Fibroblast of the aortic adventitia (primary cell): ENCODE measurements at places on chromosomes 3 and 15. TPM values are rescaled to one million over a fixed set of nuclear protein-coding genes. Genes with fewer than 3 reads are reported as not detected.

- no peak for DNase-seq
Measured at GRCh38 chr15:31077181-31077580, 24.3 kb downstream of the TRPM1 start.

Gene GHSR
- total RNA-seq, result not detected in 2 replicates

Gene RBP2
- not detected in 2 replicates for total RNA-seq

Gene SLC22A14
- total RNA-seq, result not detected in 2 replicates

DNA sequence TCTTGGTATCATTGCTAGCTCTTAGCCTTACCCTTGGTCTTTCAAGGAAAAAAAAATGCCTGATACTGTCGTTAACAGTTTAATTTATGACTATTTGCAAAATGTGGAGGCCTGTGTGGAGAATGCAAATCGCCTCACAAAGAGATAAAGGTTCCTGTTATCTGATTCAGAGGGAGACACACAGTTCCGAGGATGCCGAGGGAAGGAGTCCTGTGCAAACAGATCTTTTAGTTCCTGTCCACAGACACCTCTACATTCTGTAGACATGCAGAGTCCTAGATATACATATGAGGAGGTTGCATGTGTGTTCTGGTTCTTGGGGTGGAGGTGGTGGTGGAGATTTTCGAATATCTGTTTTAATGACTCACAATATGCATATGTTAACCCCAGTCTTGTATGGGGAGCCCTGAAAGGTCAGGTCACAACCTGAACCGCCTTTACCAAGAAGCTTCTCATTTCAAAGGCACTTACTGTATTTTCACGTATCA lies 5.7 kb downstream of the NR2F2 start:
- no peak for DNase-seq

Gene CD200
- 3.3 and 3.7 TPM in 2 replicates for total RNA-seq

DNA sequence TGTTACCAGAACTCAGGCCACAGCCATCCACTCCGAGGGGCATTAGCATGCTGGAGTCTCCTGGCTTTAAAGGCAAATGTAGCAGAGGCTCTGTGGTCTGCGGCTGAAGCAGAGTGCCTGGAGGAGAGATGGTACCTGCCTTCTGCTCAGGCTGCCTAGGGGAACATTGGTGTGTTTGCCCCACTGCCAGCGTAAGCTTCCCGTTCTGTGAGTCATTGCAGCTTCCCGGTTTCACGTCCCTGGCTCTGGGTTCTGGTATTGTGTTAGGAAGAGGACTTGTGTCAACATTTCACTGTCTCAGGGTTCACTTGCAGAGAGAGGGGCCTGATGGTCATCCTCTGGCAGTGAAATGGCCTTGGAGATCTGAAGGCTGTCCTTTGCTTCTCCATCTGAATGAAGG lies 1.8 kb downstream of the GASK1A start:
- peak; percentile 37 for DNase-seq

DNA sequence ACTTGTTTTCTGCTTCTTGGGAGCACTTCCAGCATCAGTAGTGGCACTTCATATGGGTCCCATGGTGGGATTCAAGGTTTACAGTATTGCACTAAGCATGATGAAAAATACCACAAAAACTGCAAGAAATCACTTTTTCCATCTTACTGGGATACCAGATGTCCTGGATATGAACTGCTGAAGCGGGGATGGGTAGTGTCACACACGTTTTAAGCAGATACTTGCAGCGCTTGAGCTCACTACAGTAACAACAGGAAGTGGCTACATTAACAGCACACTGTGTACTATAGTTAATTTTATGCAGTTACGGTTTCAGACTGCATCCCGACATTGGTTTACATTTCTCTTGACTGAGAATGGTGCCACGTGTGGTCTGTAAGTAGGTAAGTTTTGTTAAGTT lies 3.5 kb upstream of the ISG20 start:
- no peak for DNase-seq

- DNase-seq, result peak; percentile 34
Measured at GRCh38 chr3:117630885-117631284, 921.3 kb downstream of the TUSC7 start.

Gene ZBBX
- 0.16 TPM in 1 of 2 replicates, not detected in the other for total RNA-seq

Gene ZPLD1
- total RNA-seq, result 0.33 and 0.45 TPM in 2 replicates

DNA sequence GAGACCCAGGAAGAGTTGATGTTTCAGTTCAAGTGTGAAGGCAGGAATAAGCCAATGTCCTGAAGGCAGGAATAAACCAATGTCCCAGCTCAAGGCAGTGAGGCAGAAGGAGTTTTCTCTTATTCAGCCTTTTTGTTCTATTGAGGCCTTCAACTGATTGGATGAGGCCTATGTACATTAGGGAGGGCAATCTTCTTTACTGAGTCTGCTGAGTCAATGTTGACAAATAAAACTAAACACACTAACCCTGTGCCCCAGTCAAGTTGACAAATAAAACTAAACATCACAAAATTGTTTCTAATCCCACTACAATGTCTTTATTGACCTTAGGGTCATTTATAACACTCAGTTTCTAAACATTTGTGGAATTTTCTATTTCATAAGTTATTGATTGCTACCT lies 100.0 kb downstream of the CACNA2D3 start:
- DNase-seq, result no peak

GRCh38 chr3:129686941-129687340 lies 80.5 kb upstream of the PLXND1 start:
- DNase-seq, result no peak

- peak; percentile 73 for DNase-seq
Measured at GRCh38 chr3:88005066-88005465, 53.7 kb downstream of the CGGBP1 start.

GRCh38 chr3:28066020-28066419 lies 175.4 kb upstream of the CMC1 start:
- no peak for DNase-seq

GRCh38 chr15:100918034-100918689 lies 995 bp upstream of the LRRK1 start:
- DNase-seq, result peak; percentile 72

DNA sequence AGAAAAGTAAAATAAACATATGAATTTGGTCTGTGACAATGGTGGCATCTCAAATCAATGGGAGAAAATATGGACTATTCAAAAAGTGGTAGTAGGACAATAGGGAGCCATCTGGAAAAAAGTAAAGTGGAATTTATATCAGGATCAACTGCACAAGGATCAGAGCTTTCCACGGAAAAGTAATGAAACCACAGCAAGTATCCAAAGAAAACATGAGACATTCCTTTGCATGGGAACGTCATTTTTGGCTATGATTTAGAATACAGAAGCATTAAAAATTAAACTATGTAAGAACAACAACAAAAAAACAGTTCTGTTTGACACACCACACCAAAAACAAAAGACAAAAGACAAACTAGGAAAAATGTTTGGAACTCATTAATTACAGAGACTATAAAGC lies 18.7 kb downstream of the CRBN start:
- peak; percentile 28 for DNase-seq

- peak; percentile 44 for DNase-seq
Measured at GRCh38 chr3:87625876-87626275, 349.5 kb upstream of the POU1F1 start.

GRCh38 chr3:182183716-182184430 lies 472.1 kb downstream of the SOX2 start:
- no peak for DNase-seq

- DNase-seq, result no peak
Measured at GRCh38 chr3:189331002-189331418, 159.2 kb downstream of the TPRG1 start.

Gene GHRL
- total RNA-seq, result not detected in 2 replicates

Gene DCLK3
- 0.25 TPM in 1 of 2 replicates, not detected in the other for total RNA-seq

DNA sequence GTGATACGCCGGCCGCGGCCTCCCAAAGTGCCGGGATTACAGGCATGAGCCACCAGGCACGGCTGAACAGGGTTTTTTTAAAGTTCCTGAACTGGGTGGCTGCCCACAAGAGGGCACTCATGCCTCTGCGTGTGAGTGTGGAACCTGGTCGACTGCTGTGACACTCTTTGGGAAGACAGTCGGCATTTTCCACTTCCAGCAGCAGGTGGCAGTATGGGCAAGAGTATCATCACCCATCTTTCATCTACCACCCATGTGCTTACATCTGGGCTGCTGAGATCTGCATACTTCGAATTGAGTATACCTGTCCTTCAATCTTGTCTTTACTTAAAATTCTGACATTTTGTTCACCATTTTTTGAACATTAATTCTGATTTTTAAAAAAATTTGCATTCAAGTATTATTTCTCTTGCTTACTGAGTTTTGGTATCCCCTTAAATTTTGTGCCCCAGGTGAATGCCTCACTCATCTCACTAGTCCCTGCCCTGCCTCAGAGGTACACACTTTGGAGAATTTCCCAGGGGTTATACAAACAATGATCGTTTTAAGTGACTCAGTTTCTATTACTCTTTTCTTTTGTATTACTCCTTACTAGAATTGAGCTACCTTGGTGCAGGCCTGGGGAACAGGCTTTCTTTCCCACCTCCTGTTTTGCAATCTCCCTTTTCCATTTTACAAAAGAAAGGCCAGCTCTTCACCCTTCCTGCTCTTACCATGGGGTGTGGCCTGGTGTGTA lies 11.8 kb downstream of the CLEC3B start:
- peak; percentile 94 for DNase-seq

GRCh38 chr3:170889132-170889531 lies 19.1 kb upstream of the RPL22L1 start:
- DNase-seq, result no peak

Gene CCR5
- total RNA-seq, result not detected in 2 replicates

GRCh38 chr3:114831861-114832260 lies 315.2 kb downstream of the ZBTB20 start:
- no peak for DNase-seq

- no peak for DNase-seq
Measured at GRCh38 chr3:113979916-113980315, 32.1 kb downstream of the ZDHHC23 start.

Gene NISCH
- 52.7 and 90.8 TPM in 2 replicates for total RNA-seq

DNA sequence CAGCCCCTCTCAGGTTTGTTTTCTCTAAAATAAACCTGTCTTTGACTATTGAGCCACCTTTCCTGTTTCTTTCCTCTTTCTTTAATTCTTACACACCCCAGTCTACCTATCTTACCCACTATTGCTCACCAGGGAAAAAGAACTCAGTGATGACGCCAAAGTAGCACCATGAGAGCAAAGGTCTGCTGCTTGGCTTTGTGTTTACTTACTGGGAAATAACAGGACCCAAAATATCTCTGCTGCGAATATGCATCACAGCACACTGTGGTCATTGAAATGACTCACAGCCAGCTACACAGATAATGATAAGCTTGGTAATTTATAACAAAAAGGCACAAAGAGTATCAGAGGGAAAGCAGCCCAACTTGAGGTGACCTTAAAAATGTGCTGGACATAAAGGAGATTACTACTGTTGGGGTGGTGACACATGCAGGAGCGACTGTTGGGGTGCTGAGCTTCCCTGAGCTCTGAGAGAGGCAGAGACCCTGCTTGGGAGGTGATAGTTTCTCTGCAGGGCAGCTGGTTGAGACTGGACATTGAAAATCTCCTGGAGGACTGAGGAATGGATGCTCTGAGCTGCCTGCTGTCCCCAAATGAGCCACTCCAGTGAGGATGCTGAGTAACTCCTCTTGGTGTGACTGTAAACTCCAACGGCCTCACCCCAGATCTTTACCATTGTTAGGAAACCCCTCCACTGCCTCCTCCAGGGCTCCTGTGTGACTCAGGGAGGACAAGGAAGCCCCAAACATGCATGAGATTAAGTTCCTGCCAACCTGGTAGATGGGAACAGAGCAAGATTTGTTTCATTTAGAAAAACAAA lies 14.5 kb downstream of the EFCAB12 start:
- DNase-seq, result peak; percentile 93

Gene ACTR8
- total RNA-seq, result 19.2 and 29.5 TPM in 2 replicates

Gene TMEM39A
- 56.7 and 68.7 TPM in 2 replicates for total RNA-seq

DNA sequence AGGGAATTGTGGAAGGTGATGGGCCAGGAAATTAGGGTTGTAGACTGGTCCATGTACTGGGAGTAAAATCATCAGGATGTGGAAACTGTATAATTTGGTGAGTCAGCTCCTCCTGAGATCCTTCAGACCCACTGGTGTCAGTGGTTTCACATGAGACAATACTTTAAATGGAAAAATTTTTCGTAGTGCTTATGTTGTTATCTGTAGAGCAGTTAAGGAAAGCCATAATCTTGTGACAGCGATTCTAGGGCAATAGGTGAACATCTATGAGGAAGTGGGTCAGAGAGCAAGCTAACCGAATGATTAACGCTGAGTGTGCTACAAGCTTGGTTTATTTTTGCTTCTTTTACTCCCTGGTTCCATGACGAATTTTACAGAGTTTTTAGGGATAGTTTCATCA lies 200.6 kb downstream of the CADM2 start:
- no peak for DNase-seq

DNA sequence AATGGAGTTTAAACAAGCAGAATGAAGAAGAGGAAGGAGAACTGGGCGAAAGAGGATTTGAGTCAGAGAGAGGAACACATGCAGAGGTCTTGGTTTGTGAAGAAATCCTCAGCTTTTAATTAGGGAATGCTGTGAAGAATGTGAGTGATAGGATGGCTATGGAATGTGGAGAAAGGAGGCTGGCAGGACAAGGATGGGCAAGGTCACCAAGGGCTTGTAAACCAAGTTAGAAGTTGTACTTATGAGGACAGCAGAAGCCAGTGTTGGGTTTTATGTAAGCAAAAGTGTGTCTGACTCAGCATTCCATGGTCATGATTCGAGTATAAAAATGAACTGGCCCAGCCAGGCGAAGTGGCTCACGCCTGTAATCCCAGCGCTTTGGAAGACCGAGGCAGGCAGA lies 60.0 kb upstream of the IL12A start:
- DNase-seq, result peak; percentile 94

- no peak for DNase-seq
Measured at GRCh38 chr15:51939216-51939615, 32.4 kb downstream of the LEO1 start.

- DNase-seq, result peak; percentile 21
Measured at GRCh38 chr3:21310161-21310560, 440.8 kb downstream of the ZNF385D start.

GRCh38 chr3:169629895-169630294 lies 33.6 kb downstream of the MECOM start:
- no peak for DNase-seq

GRCh38 chr3:193850084-193850619 lies 257.1 kb downstream of the OPA1 start:
- no peak for DNase-seq
